ENCODE measurements at places on chromosomes 1 and 21.

GRCh38 chr1:180267211-180267561, 37.1 kb downstream of the LHX4 start:
- DNase-seq: no peak

GRCh38 chr1:225738763-225739162, 38.9 kb upstream of the SRP9 start:
- no peak for DNase-seq

DNA sequence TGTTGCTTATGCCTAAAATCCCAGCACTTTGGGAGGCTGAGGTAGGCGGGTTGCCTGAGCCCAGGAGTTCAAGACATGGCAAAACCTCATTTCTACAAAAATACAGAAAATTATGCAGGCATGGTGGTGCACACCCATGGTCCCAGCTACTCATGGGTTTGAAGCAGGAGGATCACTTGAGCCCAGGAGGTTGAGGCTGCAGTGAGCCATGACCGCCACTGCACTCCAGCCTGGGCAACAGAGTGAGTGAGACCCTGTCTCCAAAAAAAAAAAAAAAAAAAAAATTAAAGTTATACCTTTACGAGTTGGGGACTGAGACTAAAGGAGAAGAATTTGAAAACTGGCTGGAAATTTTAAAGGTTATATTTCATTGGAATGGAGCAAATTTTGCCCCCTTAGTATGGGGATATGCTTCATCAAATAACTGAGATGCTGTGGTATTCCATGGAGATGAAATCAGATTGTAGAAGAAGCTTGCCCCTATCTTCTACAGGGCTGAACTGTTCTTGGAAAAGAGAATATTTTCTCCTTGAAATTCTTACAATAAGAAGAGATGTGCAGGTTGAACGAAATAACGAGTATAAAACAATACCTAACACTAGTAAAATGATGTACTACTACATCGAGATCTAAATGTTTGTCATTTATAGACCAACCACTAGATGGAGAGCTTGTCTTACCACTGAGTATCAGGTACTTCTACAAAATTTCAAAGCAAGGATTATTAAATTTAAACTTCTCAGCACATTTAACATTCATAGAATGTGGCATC, 34.9 kb upstream of the SCYL3 start:
- peak; percentile 22 for DNase-seq

DNA sequence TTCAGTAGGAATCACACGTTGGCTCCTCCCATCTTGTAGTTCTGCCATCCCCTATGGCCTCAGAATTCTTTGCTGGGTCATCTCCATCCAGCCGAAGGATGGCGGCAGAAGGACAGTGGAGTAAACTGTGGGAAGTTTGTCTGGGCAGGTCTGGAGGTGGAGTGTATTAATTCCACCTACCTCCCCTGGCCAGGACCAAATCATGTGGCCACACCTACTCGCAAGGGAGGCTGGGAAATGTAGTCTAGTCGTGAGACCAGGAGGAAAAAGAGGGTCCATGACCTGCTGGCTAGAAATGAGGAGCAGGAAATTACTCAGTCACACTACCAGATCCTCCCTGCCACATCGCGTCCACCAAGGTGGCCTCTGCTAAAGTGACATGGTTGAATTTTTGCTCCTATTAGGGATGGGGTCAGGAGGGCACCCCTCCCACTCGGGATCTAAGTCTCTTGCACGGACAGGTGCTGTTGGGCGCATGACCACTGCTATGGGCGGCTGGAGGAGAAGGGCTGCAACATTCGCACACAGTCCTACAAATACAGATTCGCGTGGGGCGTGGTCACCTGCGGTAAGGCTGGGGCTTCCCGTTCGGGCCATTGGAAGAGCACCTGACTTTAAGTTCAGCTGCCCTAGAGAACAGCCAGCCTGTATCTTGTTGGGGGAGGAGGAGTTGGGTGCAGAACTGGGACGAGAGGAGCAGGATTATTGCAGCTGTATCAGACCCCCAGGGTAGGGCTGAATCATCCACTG, 19.5 kb downstream of the PLA2G5 start:
- no peak for DNase-seq

GRCh38 chr1:67646145-67647035, 38.6 kb upstream of the GADD45A start:
- no peak for DNase-seq

- no peak for DNase-seq
Observed at GRCh38 chr1:41249319-41249718, 7.2 kb upstream of the SCMH1 start.

DNA sequence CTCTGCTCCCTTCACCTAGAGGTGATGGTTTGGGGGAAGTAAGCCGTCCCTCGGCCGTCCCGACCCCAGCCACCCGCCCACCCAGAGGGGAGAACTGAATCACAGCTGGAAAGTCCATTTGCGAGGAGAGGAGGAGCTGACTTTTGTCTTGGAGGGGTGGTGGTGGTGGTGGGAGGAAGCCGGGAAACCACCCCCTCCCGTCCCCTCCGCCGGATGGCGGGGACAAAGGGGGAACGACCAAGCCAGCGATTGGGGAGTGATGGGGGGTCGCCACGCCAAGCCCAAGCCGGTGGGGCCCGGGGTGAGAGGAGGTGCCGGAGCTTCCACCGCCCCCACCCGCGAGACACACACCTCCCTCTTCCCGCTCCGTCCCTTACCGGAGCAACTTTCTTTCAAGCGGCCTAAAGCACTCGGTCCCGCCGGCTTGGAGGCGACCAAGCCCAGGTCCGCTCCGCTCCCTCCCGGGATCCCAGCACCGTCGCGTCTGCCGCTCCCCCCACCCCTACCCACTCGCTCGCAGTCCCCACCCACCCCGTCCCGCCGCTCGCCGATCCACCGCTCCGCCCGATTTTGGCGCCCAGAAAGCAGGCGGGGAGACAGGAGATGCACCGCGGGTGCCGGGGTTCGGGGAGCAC, 540 bp downstream of the ARHGEF2 start:
- DNase-seq: peak; percentile 60
